Activated CD4-positive, CD25-positive, alpha-beta regulatory T cell (primary cell): ENCODE measurements at places on chromosomes 5 and 9.

DNA sequence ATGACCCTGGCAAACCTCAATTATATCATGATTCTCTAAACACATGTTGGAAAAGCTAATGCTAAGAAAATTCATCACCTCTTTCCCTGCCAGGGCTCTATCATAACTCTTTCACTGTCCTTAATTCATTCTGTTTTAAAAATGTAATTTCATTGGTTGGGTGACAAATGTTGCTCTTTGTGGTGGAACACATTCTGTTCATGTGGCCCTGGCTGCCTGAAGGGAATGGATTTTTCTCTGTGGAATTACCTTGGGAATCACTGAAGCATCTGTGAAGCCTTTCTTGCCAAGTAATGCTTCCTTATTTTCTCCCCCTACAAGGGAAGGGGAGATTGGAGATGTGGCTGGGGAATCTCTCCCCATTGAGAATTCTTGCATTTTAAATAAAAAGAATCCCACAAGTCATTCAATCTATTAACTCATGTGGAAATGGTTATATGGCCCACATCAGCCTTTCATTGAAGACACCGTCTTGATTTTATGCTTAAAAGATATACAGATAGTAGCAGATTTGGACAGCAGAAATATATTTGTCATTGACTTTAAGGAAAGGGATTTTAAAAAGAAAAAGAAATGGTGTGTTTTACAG is 201.8 kb upstream of the NMUR2 start:
- DNase-seq, result no peak

DNA sequence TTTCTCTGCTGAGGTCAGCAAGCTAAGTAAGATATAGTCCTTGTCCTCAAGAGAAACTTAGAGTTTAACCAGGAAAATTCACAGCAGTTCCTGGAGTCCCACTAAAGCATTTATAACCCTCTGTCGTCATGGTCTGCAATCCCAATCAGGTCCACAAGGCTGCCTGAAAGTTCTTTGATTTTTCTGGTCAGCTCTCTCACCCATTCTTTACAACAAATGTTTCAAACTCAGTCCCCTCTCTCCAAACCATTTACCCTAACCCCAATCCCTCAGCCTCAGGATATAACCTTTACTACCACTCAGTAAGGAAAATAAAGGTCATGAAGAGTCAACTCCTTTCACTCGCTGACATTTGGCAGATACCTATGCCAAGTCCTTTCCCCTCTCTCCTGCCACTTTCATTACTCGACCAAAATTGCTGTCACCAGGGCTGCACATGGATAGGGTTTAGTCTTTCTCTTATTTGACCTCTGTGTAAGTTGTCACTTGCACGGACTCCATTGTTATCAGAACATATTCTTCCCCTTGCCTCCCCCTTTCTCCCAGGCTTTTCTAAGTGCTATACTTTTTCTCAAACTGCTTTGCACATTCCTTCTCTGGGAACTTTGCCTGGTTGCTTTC is 936.6 kb downstream of the NR2F1-AS1 start:
- DNase-seq, result no peak

DNA sequence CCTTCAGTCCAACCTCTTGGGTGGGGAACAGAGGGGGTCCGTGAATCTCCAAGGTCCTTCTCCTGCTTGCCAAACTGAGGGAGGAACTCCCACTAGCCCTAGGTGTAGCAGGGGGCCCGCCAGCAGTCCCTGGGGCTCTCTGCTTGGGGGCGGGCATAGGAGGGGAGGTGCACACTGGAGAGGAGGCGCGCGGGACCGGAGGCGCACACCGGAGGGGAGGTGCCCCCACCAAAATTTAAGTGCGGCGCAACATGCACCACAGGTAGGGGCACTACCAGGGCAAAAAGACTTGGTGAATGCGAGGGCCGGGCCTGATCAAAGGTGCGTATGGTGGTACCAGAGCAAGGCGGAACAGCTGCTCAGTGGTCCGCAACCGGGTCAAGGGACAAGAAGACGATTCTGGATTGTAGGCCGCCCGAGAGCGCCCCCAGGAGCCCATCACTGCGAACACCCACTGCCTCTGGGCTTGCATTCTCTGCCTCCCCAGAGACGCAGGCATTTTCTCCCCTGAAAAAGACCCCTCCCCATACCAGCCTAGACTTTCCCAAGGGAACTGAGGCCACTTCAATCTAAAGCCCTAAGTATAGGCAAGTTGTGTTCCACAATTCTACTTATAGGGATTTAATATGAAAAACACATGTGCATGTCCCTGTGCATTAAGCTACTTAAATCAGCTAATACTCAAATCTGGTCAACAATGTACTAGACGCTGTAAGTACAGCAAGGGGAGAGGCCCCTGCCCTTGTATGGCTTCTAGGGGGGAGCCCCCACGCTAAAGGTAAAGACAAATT is 50.6 kb downstream of the TGFBI start:
- no peak for DNase-seq

GRCh38 chr5:154819546-154819945 is 30.9 kb downstream of the FAXDC2 start:
- DNase-seq, result no peak

GRCh38 chr9:88736136-88736637 is 201.2 kb downstream of the NXNL2 start:
- no peak for DNase-seq

DNA sequence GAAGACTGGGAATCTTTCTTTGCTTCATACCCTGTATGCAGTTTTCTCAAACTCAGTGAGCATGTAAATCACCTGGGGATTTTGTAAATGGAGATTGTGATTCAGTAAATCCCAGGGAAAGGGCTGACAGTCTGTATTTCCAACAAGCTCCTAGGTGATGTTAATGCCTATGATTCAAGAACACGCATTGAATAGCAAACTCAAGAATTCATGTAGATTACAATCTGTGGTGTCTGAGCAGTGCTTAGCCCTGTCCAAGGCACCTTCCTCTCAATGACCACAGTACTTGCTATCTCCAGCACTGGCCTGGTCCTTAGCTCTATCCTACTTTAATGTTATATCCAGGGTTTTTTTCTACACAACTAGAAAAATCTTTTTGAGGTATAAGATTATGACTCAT is 721.4 kb upstream of the MEF2C start:
- DNase-seq, result no peak

DNA sequence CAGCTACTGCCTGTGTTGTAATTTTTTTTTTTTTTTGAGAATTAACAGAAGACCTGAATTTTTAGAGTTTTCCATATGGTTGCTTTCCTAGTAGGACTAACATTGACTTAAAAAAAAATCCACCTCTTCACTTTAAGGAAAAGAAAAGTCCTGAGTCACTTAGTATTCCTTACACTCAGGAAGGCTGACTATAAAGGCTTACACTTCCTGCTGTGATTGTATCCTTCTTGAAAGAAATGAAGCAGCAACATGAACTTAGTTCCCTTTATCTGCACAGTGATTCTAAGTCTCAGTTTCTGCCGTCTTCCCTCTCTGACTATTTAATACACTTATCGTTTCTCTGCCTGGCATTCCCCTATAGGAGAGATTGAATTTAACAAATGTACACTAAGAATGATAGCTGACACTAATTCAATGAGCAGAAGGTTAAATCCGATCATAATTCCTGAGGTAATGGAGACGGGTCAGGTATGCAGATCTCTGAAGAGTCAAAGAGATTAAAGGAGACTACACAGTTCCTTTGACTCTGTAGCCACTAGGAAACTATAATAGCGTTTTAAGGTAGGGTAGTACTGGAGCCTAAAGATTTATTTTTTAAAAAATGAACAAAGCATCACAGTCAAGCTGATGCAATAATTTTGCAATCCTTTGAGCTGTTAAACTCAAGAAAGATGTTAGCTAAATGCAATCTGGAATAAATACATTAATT is 185.1 kb upstream of the ELAVL2 start:
- no peak for DNase-seq

DNA sequence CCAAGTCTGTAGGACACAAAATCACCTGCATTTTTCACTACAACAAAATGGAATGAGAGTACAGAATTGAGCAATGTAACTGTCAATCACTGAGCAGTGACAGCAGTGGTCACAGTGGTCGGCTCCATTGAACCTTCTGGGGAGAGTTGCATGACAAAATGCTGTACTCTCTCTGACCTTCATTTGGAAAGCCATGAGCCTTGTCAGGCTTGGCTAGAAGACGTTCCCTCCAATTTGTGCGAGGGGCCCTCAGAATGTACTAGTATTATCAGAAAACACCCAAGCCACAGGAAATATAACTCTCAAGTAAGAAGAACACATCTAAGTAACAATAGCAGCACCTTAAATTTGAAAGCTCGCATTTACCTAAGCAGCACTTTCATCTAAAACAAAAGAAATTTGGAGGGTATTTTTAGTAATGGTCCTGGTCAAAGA is 425.6 kb upstream of the MEF2C start:
- DNase-seq, result no peak
